Stimulated activated CD8-positive, alpha-beta memory T cell treated with anti-CD3 and anti-CD28 coated beads, Interleukin-4, amount 100 ng/mL, for 1 hour (primary cell): ENCODE measurements at places on chromosomes 2 and 18.

DNA sequence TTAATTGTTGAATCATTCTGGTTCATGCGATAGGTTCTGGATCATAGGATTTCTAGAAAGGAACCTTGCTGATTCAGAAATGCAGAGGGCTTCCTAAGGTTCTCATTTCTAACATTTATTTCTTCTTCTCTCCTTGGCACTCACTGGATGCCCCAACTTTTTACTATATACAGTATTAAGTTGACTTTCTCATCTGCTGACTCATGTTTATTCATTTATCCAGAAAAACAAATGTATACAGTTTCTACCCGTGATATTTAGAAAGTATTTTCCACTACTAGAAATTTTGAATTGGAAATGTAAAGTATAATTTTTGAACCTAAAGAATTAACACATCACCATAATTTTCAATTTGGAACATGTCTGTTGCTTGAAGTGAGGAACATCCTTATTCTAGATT, 32.2 kb upstream of the OTX1 start:
- no peak for DNase-seq

GRCh38 chr18:11994703-11995444, 13.6 kb downstream of the IMPA2 start:
- no peak for DNase-seq

DNA sequence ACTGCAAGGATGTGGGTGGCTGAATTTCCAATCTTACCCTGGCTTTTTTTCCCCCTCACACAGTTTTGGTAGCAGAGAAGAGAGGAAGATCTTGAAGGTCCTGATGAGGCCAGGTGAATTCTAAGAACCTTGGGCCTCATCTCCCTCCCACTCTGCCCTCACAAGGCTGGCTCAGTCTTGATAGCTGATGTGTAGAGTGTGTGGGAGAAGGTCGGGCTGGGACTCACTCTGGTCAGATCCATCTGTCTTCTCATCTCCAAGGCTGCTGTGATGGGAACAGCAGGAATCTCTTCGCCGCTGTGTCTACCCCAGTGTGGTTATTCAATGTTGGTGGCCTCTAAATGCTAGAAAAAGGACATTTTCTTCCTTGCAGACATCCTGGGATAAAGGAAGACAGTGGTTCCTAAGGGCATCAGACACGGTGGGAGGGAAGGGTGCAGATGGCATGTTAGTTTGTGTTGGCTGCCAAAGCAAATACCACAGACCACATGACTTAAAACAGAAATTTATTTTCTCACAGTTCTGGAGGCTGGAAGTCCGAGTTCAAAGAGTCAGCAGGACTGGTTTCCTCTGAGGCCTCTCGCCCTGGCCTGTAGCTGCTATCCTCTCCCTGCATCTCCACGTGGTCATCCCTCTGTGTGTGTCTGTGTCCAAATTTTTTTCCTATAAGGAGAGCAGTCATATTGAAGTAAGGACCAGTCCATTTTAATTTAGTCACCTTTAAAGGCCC, 37.6 kb upstream of the MGAT4A start:
- DNase-seq = no peak

GRCh38 chr2:99860720-99861375, 281.5 kb downstream of the AFF3 start:
- no peak for DNase-seq

DNA sequence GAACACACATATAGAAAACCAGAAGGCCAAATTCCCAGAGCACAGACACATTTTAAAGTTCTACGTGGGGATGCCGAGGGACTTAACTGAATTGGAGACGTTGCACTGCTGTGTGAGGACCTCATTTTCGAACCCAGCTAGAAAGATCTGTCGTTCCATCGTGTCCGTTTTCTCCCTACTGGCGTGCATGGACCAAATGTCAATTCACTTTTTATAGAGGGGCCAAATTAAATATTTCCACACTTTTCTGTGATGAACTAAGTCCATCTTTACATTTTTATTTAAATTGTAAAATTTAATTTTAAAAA, 692 bp upstream of the TSHZ1 start:
- DNase-seq = no peak

DNA sequence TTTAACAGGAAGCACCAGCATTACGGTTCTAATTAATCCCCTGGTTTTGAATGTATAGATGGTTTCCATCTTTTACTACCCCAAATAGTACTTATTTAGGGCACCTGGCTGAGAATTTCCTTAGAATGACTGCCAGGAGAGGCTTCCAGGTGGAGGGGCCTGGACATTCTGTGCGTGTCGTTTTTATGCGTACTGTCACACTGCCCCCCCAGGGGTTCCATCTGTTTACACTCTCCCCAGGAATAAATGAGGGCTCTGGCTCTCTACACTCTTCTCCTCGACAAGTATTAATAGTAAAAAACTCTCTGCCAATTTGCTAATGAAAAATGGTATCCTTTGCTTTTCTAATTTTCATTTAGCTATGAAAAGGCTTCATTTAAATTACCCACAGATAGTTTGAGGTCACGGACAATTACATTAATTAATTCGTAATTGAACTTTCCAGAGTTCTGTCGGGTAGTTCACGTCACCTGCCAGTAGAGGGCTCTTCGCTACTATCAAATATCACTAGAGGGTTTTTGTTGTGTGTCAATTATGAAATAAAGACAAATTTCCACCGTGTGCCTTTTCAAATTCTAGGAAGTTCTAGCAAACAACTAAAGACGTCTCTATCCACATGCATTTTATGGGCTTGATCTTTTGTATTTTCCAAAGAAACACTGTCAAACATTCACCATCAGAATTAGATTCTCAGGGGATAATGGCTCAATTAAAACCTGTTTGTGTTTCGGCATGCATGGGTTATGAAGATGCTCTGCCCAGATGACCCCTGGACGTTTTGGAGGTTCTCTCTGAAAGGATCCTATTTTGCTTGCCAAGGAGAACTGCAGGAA, 88.8 kb upstream of the ASB18 start:
- DNase-seq = no peak

- DNase-seq = no peak
Observed at GRCh38 chr2:145190031-145190703, 670.2 kb upstream of the ZEB2 start.

GRCh38 chr2:15069149-15069548, 436.6 kb downstream of the LRATD1 start:
- no peak for DNase-seq

DNA sequence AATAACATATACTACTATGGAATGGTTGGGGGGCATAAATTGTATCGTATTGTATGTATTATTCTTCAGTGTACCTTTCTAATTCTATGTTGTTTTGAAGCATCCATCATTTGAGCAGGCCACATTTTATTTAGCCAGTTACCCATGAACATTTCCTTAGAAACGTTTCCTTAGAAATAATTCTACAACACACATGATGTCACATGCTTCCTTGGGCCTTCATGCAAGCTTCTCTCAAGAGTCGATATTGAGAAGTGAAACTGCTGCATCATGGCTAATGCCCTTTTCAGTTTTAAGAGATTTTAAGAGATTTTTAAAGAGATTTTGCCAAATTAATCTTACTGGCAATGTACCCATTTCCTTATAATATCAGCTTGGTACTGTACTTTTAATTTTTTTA, 63.9 kb downstream of the ALPK2 start:
- DNase-seq = no peak

- DNase-seq = no peak
Observed at GRCh38 chr2:167190053-167190452, 301.8 kb downstream of the XIRP2 start.
